ENCODE measurements at places on chromosomes 5 and 9.

- DNase-seq: no peak
These were observed 464 bp downstream of the CEMIP2 start for GRCh38 chr9:71767776-71768321.

DNA sequence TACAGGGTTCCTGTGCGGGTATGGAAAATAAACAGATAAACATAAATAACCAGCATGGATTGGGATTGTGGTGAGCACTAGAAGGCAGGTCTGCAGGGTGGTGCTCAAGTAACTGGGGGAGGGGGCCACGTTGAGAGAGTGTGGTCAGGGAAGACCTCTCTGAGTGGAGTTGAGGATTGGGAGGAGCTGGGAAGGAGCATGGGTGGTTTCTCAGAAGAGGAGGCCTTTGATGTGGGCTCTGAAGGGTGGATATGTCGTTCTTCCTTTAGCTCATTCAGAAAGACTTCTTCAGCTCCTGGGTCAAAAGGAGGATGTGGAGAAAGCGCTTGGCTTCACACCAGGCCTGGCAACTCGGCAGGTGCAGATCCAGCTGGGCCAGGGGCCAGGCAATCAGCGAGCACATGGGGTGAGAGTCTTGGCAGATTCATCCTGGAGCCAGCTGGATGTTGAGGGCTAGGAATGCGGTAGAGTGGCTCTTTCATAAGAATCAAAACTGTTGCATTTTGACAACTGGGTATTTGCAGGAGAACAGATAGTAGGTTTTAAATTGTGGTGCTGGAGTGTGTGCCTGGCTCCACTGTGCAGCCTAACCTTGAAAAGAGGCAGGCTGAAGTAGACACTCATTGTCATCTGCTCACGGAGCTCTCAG is 71.7 kb downstream of the PCSK5 start:
- DNase-seq: no peak

GRCh38 chr5:178198706-178199105 is 5.6 kb upstream of the HNRNPAB start:
- DNase-seq: no peak

- DNase-seq: no peak
These were observed 5.3 kb downstream of the SLC1A3 start for GRCh38 chr5:36611520-36612274.

GRCh38 chr9:124299515-124300090 is 41.9 kb downstream of the NEK6 start:
- no peak for DNase-seq

GRCh38 chr5:74209571-74209970 is 431.0 kb downstream of the ENC1 start:
- DNase-seq: no peak

- DNase-seq: peak; percentile 42
These were observed 1.3 kb downstream of the EEIG1 start for GRCh38 chr9:127979333-127980059.

- no peak for DNase-seq
These were observed 147.9 kb downstream of the MACROH2A1 start for GRCh38 chr5:135251093-135251492.

GRCh38 chr5:95901676-95902627 is 59.7 kb downstream of the ELL2 start:
- peak; percentile 13 for DNase-seq

GRCh38 chr5:171669571-171669970 is 116.0 kb upstream of the SMIM23 start:
- no peak for DNase-seq

GRCh38 chr9:99431103-99431502 is 209.0 kb downstream of the SEC61B start:
- DNase-seq: no peak

GRCh38 chr5:10091701-10092100 is 158.0 kb downstream of the ATPSCKMT start:
- no peak for DNase-seq

- DNase-seq: peak; percentile 70
These were observed 53.7 kb downstream of the G3BP1 start for GRCh38 chr5:151825445-151825844.

- DNase-seq: no peak
These were observed 25.4 kb downstream of the SREK1 start for GRCh38 chr5:66169534-66169933.

GRCh38 chr5:149677731-149678130 is 52.4 kb upstream of the PPARGC1B start:
- DNase-seq: no peak

GRCh38 chr9:77735494-77735893 is 87.4 kb upstream of the GNA14 start:
- no peak for DNase-seq

GRCh38 chr9:93122721-93123221 is 11.3 kb downstream of the NINJ1 start:
- no peak for DNase-seq

DNA sequence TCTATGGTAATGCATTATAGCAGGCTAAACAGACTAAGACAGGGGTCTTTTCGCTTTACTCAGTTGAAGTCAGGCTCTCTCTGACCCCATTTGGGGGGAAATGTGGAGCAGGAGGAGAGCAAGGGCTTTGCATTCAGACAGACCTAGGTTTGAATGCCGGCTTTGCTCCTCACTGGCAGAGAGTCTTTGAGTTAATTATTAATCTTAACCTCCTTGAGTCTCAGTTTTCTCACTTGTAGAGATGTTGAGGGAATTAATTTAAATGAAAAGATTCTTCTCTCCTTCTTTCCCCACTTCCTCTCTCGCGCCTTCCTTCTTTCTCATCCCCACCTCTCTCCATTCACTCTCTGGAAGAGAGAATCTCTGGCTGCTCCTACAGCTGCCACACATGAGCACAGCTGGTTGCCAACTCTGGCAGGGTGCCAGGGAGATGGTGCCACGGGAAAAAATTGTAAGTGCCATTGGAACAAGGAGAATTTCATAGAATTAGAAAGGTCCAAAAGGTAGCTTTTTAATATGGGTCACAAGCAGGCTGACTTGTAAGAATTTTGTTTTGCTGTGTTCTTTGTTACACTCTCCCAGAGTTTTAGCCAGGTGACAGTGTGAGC is 25.2 kb upstream of the GLRA1 start:
- no peak for DNase-seq

GRCh38 chr5:69033690-69034089 is 60.1 kb upstream of the SLC30A5 start:
- DNase-seq: no peak

DNA sequence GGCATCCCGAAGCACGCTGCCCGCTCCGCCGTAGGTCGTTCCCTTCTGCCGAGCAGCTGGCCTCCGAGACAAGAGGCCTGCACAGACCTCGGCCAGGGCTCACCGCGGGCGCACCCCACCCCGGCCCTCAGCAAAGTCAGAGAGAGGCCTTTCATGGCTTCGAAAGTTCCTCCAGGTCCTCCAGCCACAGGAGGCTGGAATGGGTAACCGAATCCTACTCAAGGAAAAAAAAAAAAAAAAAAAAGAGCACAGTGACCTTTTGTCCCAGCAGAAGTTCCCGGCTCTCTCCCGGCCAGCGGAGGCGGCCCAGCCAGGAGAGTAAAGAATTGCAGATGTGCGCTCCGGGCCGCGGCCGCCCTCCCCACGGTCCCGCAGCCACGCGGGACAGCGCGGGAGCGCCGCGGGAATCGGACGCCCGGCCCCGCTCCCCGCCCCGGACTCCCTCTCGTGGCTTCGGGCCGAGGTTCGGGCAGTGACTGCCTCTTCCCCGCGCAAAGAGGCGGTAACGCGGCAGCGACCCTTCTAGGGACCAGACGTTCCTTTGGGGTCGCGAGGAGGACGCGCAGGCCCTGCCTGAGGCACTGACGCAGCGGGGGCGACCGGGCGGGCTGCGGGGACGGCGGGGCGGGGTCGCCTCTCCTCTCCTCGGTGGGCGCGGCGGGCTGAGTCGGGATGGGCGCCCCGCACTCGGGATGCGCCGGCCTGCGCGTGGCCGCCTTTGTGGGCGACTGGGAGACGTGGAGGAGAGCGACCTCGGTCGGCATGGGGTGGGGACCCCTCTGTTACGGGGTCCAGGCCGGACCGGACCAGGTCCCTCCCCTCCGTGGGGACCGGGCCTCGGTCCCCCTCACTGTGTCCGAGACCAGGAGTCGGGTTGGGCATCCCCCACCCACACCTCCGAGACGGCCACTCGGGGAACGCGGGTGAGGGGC is 754 bp downstream of the GFPT2 start:
- DNase-seq: no peak

GRCh38 chr9:20640331-20641187 is 18.3 kb upstream of the MLLT3 start:
- DNase-seq: peak; percentile 28

GRCh38 chr9:88501086-88501485 is 33.9 kb upstream of the NXNL2 start:
- no peak for DNase-seq

- peak; percentile 91 for DNase-seq
These were observed 1.3 kb upstream of the DUSP1 start for GRCh38 chr5:172772112-172772906.

- DNase-seq: no peak
These were observed 249.9 kb downstream of the MARCHF11 start for GRCh38 chr5:15929611-15930263.
